ENCODE measurements at places on chromosomes 4 and X.

- DNase-seq, result no peak
Observed at GRCh38 chrX:79412972-79413371, 45.8 kb upstream of the ITM2A start.

DNA sequence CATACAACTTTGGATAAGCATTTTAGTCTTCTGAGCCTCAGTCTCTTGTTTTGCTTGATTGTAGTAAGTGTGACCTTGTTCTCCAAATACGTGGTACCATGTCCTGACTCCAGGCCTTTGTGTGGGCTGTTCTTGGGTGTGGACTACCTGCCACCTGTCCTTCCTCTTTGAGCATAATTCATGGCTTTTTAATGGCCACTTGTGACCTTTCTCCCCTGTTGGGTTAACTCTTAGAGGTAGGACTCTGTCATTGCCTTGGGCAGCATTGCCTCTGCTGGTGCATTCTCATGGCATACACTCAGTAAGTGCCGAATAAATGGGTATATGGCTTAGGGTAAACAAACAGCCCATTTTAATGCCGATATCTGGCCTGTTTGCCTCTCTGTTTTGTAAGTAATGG is 3.0 kb downstream of the NSD2 start:
- DNase-seq, result no peak

GRCh38 chr4:185811509-185812364 is at the start of gene SORBS2:
TSS of gene SORBS2 (minus strand) at chr4:185812194. CDS start at chr4:185690571, 121,623 bp downstream.
- peak; percentile 42 for DNase-seq

GRCh38 chrX:110210417-110211139 is 107.3 kb downstream of the AMMECR1 start:
- no peak for DNase-seq

DNA sequence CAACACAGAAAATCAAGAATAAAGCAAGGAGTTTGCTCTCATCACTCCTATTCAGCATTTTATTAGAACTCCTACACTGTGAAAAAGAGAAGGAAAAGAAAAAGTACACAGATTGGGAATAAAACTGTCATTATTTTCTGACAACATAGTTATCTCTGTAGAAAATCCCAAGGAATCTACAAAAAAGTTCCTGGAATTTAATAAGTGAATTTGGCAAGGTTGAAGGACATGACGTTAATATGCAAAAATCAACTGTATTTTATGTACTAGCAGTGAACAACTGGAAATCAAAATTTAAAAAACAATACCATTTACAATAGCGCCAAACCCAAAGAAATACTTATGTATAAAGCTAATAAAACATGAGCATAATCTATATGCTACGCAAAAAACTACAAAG is 26.3 kb downstream of the CHIC2 start:
- no peak for DNase-seq
